ENCODE measurements at places on chromosomes 6 and 20.

- DNase-seq, result no peak
These were observed 857.6 kb upstream of the SLC35B3 start for GRCh38 chr6:9292975-9293374.

DNA sequence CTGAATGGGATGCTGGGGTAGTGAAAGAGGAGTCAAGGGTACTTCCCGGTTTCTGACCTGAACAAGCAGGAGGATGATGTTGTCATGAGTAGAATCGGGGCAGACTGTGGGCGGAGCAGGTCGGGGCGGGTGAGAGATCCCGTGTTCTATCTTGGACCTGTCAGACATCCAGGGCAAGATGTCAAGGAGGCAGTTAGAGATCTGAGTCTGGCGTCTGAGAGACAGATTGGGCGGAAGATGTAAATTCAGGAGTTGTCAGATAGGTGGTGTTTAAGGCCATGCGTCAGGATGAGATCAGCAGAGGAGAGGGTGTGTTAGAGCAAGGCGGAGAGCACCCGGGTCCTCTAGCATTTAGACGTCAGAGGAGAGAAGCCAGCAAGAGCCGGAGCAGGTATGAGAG, 115.5 kb downstream of the DLGAP4 start:
- no peak for DNase-seq

DNA sequence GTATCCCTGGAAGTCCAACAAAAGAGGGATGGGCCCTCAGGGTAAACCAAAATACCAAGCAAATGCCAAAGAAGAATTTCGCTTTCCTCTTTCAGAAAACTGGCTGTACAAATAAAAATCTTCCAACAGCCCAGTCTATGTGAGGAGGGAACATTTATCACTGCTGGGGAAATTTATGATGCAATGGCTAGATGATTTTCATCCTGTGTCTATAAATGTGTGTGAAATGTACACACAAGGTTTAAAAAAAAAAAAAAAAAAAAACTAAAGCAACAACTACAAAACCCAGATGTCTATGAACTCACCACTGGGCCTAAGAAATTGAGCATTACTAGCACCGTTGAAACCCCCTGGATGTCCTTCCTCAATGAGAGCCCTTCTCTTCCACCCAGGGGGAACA, 68.7 kb upstream of the SLC4A11 start:
- no peak for DNase-seq

- DNase-seq, result no peak
These were observed 569 bp upstream of the CDC5L start for GRCh38 chr6:44386929-44387345.

GRCh38 chr6:3351105-3351676, 92.4 kb downstream of the PSMG4 start:
- no peak for DNase-seq

DNA sequence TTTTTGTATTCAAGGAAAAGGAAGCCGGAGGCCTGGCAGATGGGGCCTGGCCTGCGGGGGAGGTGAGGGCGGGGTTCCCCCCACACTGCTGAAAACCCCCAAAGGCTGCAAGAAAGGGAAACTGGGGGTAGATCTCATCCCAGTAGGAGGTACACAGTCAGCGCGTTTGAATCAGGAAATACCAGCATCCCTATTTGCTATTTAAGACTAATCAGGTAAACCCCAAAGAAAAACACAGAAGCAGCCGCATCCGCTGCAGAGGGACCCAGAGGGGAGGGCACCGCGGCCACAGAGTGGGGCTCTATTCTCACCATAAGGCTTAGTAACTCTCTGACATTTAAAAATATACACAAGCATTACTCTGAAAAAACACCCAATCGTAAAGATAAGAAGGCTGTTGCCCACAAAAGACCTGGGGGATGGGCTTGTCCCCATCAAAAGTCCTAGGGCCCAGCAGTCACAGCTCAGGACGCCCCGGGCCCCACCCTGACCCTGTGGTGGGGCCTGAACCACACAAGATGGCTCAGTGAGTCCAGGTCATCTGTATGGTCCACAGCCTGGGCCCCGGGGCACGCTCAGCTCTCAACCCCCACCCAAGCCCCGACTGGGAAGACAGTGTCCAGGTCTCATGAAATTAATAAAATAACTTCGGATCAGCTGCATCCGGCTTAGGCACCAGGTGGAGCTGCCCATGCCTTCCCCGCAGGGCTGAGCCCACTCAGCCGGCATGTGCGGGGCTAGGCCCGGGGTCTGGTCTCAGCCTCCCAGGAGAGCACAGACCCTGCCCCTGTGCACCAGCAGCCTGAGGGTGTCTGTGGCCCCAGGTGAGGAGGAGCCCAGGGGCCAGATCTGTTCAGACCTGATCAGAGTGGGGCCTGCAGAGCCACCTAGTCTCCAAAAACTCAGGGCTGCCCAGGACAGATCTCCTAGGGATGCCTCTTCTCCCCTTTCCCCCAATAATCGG, 31.0 kb downstream of the KCNQ2 start:
- DNase-seq, result no peak

DNA sequence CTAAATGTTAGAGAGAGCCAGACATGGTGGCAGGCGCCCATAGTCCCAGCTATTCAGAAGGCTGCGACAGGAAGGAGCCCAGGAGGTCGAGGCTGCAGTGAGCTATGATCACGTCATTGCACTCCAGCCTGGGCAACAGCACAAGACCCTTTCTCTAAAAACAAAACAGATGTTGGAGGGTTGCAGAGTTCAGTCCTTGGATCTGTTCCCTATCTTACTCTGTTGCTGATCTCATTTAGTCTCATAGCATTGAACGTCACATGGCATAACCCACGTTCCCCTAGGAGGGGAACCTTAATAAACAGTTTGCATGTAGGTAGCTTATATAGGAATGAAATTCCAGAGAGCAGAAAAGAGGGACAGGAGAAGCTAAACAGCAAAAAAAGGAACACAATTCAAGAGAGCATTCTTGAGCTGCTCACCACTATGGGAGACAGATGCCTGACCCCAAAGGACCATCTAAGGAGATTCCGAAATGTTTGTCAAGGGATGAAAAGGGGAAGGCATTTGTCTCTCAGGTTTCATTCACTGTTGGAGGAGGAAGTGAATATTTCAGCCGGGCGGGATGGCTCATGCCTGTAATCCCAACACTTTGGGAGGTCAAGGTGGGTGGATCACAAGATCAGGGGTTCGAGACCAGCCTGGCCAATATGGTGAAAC, 54.6 kb upstream of the PIM1 start:
- DNase-seq, result no peak

GRCh38 chr6:39892490-39893129, 41.7 kb downstream of the MOCS1 start:
- no peak for DNase-seq

GRCh38 chr6:98777762-98778161, 56.6 kb upstream of the POU3F2 start:
- no peak for DNase-seq

DNA sequence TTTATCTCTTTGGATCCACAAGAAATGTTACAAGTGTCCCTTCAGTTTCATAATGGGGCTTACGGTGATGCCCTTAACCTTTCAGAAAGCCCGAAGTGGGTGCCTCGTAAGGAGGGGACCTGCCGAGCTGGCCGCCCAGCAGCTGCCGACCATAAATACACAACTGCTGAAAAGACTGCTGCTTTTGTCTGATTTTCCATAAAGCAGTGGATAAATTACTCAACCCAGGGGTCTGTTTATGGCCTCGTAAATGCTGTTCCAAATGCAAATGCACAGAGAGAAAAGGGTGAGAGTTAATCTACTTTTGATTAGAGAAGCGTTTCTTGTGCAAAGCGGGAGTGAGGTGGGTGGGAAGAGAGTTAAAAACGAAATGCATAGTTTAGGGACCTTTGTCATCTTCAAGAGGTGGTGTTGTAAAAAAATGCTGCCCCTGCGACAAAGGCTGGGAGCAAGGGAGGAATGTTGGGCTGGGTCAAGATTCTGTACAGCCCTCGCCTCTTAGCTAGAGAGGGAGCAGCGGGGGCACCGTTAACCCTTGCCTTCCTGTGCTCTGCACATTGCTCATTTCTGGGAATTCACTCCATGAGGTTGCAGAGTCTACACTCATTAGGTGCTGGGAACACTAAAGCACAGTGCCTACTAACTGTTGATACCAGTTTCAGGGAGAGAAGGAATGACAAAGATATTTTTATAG, 112.0 kb upstream of the MTHFD1L start:
- no peak for DNase-seq

GRCh38 chr6:28449056-28449455, 5.8 kb upstream of the ZSCAN23 start:
- no peak for DNase-seq

DNA sequence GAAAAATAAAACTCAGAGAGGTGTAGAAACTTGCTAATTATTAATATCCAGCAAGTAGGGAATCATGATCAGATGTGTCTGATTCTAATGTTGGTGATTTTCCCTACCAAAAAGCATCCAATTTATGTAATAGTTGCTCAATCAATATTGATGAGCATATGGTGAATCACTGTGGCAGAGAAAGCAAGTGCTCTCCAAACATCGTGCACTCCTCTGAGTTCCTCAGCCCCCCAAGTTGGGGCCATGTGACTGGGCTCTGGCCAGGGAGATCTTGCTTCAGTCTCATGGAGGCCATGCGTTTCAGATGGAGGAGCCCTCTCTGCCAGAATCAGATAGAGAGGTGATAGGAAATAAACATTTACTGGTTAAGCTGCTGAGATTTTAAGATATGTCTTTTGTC, 133.2 kb upstream of the LY86 start:
- DNase-seq, result no peak

GRCh38 chr20:2691663-2692035, 931 bp upstream of the EBF4 start:
- DNase-seq, result no peak

DNA sequence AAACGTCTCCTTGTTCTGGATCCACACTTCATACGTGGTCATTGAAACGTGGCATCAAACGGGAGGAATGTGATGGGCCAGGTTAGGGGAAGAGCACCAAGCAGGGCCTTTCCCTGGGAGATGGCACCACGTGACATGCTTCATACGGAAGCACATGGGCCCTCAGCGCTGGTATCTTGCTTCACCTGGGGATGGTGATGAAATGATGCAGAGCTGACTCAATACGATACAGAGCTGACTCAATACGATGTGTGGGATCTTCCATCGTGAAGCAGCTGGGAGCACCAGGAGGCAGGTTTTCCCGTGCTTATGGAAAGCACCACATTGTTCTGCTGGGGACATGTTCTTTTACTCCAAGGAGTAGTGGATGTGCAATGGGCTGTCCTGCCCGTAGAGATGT, 22.5 kb upstream of the TAGAP start:
- no peak for DNase-seq

DNA sequence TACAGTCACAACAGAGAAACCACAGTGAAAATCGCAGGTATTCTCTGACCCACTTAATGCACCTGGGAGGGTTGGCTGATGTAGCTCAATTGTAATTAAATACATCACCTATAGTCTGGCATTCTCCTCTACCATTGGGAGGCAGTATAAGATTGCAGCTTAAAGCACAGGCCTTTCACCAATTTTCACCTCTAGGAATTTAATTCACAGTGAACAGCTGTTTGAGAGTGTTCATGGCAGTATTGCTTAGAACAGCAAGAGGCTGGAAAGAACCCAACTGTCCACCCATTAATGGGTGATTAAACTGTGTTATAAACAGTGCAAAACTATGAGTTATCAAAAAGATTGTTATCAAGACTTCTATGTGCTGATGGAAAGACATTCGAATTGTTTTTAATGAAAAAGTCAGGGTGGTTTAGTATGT, 2.0 kb downstream of the EDEM2 start:
- DNase-seq, result no peak

DNA sequence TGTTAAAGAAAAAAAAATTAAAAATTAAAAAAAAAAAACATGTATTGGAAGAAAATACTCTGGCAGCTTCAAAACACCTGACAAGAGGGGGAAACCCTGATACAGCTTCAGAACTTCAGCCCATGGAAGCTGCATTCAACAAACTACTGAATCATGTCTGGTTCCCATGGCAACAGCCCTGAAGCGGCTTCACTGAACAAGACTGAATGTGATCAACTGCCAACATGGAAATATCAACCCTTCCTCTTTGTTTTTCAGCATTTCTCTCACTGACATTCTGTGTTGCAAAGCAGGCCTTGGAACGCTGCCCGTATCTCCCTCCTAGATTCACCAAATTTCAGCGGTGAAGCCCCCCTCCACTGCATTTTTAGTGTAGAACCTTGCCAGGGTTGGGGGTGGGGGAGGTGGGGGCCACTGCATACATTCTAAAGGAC, 91.3 kb upstream of the SHLD1 start:
- DNase-seq, result peak; percentile 82

DNA sequence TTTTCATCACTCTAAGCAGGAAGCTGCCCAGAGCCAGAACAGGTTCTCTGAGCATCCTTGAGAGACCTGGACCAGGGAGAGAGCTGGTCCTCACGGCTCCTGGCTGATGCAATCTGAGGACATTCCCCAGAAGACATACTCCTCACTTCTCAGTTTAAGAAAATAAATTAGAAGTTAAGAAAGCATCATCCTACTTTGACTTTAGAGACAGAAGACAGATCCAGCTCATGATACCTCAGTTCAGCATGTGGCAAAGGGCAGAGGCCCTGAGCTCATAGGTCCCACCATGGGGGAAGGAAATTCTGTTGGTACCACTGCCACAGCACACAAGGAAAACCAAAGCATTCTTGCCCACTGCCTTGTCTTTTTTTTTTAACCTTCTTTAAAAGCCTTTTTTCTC, 378.1 kb upstream of the JARID2 start:
- no peak for DNase-seq

GRCh38 chr6:81942067-81942370, 189.5 kb upstream of the TENT5A start:
- no peak for DNase-seq

- no peak for DNase-seq
These were observed 27.0 kb upstream of the PTGIS start for GRCh38 chr20:49594931-49595315.

GRCh38 chr6:7468382-7469081, 72.9 kb upstream of the DSP start:
- no peak for DNase-seq
